Psoas muscle (tissue), 8 donors: ENCODE measurements at places on chromosomes 5 and 9. TPM values are rescaled to one million over a fixed set of nuclear protein-coding genes. Genes with fewer than 3 reads are reported as not detected.

Gene PTGS1
- polyA plus RNA-seq, result 0.62 TPM

Gene DOCK8
- polyA plus RNA-seq, result 0.56 TPM

Gene POMT1
- 11.2 TPM for polyA plus RNA-seq

Gene EIF4E1B
- 0.04 TPM for polyA plus RNA-seq

Gene CARTPT
- polyA plus RNA-seq, result not detected

Gene NR6A1
- 0.32 TPM for polyA plus RNA-seq

Gene MRNIP
- polyA plus RNA-seq, result 20.4 TPM

Gene SLC6A19
- polyA plus RNA-seq, result 0.08 TPM

Gene UAP1L1
- polyA plus RNA-seq, result 1.5 TPM

Gene PPP3R2
- polyA plus RNA-seq, result not detected

Gene CTNND2
- polyA plus RNA-seq, result 0.09 TPM

Gene TLE4
- 22.3 TPM for polyA plus RNA-seq

Gene NFIB
- polyA plus RNA-seq, result 5.8 TPM

Gene FOXI1
- not detected for polyA plus RNA-seq

Gene CCT5
- 186 TPM for polyA plus RNA-seq

Gene HAPLN1
- not detected for polyA plus RNA-seq
